ENCODE measurements at places on chromosomes 3 and 15. TPM values are rescaled to one million over a fixed set of nuclear protein-coding genes. Genes with fewer than 3 reads are reported as not detected.

The FEZF2 gene
- polyA plus RNA-seq = not detected

The ARGFX gene
- polyA plus RNA-seq = not detected

The SRGAP3 gene
- 18.9 TPM for polyA plus RNA-seq

The ZMAT3 gene
- 7.7 TPM for polyA plus RNA-seq

The AMIGO3 gene
- 2.7 TPM for polyA plus RNA-seq

The EIF5A2 gene
- polyA plus RNA-seq = 4.8 TPM

The BLM gene
- polyA plus RNA-seq = 13.5 TPM

- DNase-seq = no peak
Measured at GRCh38 chr3:69763458-69763857, 24.2 kb downstream of the MITF start.

DNA sequence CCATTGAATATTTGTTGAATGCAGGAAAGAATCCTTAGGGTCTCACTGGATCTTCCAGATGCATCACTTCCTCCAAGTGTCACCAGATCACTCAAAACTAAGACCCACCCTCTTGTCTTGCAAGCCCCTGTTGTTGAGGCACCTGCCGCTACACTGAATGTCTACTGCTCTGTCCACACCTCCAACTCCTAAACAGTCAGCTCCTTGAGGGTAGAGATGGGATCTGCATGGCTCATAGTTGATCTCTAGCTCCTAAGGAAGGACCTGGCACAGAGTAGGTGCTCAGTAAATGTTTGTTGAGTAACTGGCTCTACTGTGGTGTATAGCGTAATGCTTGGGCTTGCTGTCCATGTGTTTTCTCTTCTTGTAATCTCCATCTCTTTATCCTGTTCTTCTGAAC, 8.8 kb downstream of the SLC6A20 start:
- DNase-seq = no peak

DNA sequence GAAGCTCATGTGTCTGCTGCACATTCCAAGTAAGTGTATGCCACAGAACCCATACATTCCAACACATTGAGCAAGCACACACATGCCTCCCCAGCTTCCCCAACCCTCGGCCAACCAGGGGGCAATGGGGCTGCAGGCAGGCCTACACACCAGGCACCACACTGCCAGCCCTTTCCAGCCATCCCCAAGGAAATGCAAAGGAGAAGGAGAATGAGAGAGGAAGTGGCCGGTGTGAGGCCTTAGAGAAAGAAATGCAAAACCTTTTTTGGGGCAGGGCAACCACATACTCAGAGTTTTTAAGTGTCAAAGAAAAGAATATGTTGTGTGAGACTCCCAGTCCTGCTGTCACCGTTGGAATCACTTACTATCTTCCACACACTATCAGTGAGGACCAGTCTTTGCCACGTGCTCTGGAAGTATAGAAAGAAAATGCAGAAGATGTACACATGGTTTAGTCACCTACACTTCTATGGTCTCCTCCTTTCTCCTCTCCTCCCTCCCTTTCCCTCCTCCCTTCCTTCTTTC, 11.1 kb downstream of the IGF2BP2 start:
- no peak for DNase-seq

- no peak for DNase-seq
Measured at GRCh38 chr15:33380406-33380805, 69.6 kb downstream of the RYR3 start.

- no peak for DNase-seq
Measured at GRCh38 chr3:63370094-63370493, 92.0 kb downstream of the SYNPR start.

GRCh38 chr3:195178124-195178910, 92.6 kb downstream of the XXYLT1 start:
- no peak for DNase-seq

- DNase-seq = no peak
Measured at GRCh38 chr15:70055601-70056051, 42.1 kb downstream of the TLE3 start.

GRCh38 chr3:48352546-48352945, 19.1 kb upstream of the SPINK8 start:
- DNase-seq = peak; percentile 0

- no peak for DNase-seq
Measured at GRCh38 chr3:14691239-14691638, 16.3 kb downstream of the C3orf20 start.

- no peak for DNase-seq
Measured at GRCh38 chr3:9715136-9715535, 11.5 kb downstream of the CPNE9 start.

DNA sequence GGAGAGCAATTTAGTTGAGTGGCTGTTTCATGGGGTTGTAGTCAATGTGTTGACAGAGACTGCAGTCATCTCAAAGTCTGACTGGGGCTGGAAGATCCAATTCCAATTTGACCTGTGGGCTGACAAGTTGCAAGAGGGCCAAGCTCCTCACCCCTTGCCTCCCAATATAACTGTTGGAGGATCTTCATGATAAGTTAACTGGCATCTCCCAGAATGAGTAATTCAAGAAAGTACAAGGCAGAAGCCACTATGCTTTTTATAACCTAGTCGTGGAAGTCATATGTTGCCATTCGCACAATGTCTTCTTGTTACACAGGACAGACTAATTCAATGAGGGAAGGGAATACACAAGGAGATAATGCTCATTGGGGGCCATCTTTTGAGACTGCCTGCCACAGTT, 29.1 kb downstream of the GPR15 start:
- DNase-seq = no peak

- DNase-seq = no peak
Measured at GRCh38 chr3:46335541-46335940, 18.4 kb upstream of the CCR2 start.

GRCh38 chr3:178397202-178397601, 139.0 kb upstream of the KCNMB2 start:
- DNase-seq = no peak

DNA sequence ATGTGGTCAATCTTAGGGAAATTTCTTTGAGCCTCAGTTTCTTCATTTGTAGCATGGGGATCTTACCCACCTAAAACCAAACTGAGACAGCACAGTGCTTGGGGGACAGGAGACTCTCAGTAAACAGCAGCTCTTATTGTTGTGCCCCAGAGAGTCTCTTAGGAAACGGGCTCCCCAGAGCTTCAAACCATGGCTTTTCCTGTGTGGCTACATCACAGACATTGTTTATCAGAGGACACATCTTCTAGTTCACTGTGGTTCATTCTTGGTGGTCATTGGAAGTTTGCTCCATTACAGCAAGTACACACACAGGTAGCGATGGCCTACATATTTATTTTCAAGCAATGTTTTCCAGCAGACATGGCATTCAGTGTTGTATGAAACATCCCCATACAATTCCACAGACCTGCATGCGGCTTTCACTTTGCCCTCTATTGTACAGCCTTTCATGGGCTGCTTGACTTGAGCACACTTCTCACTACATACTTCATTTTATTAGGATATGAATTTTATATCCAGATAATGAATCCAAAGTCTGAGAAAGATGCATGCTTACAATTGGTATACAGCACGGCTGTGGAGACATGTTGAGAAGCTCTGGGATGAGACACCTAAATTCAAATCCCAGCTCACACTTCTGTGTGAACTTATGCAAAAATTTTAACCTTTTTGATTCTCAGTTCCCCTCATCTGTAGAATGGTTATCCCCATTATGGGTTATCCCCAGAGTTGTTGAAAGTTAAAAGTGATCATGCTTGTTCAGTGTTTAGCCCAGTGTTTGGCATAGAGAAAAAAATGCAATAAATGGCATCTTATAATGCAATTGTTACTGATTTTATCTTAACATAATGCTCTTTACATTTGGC, 84.8 kb upstream of the ICE2 start:
- DNase-seq = no peak

All from renal pelvis (tissue), 12 donors.